NCI-H187 treated with DMSO at 0.1 percent for 48 hours (cell line): ENCODE measurements at places on chromosomes 4 and X.

GRCh38 chr4:122614621-122615020 lies 6.2 kb downstream of the IL21 start:
- no peak for DNase-seq

GRCh38 chrX:155115174-155115819 lies 44.0 kb downstream of the BRCC3 start:
- no peak for DNase-seq

DNA sequence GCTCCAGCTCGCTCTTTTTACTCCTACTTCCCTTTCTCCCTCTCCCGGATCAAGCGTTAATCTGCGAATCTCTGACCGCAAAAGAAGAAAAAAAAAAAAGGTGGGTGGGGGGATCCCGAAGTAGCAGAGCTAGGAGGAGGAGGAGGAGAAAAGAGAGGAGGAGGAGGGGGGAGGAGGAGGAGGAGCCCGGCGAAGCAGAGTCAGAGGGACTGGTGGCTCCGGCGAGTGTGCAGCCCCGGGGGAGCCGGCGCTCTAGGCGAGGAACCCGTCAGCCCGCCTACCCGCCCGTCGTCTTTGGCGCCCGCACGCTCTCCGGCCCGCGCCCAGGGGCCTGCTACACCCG lies at the start of gene NHSL2:
Gene NHSL2, plus strand, starts transcription at position 203 of the 343 bp plus-strand sequence.
- DNase-seq: no peak

- DNase-seq: no peak
These were observed 134.6 kb upstream of the NPY2R start for GRCh38 chr4:155073852-155074251.

- no peak for DNase-seq
These were observed 9.0 kb upstream of the MAGEA8 start for GRCh38 chrX:149871940-149872339.

DNA sequence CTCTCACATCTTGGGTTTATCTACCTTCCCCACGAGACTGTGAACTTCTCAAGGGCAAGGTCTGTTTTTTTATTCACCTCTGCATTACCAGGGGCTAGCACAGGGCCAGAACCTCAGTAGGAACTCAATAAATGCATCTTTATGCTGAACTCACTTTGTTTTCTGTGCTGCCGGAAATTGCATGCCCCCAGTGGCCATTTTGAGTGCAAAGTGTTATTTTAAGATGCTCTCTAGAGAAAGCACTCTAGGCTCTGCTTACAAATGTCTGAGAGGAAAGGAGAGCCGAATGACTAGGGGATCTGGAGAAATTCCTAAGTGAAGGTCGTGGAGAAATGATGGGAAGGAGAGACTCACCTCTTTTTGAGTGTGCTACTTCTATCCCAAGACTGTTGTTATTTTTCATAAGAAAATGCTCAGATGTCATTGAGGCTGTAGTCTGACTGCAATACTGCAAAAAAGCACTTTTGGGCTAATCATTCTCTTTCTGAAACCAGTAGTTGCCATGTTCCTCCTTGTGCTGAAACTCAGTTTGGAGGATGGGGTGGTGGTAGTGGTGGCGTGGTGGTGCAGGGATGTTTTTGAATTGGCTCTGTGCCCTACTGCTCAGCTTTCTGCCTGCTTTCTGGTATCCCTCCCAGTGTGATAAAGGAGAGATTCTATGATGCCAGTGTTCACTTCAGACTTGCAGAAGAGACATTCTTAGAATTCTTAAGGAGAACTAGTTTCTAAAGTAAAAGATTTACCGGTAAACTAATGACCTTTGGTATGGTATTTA lies 41.3 kb downstream of the DOCK11 start:
- DNase-seq: no peak

DNA sequence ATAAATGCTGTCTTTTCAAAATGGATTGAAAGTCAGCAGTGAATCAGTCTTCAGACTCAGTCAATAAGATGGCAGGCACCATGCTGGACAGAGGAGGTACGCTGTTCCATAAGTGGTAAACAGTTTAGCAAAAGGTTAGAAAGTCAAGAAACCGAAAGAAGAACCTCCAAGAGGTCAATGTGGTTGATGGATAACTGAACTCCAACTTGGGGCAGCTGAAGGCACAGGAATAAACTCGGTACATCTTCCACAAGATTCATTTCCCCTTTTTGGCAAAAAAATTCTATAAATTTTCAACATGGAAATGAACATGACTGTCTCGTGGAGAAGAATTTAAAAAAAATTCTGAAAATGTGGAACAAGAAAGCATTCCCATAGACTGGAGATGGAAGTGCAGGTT lies 18.4 kb upstream of the SEL1L3 start:
- no peak for DNase-seq
